ENCODE measurements at places on chromosomes 6 and 20. TPM values are rescaled to one million over a fixed set of nuclear protein-coding genes. Genes with fewer than 3 reads are reported as not detected.

- no peak for DNase-seq
Measured at GRCh38 chr20:33963751-33964150, 30.0 kb upstream of the RALY start.

Gene ADTRP
- 10.6 TPM for total RNA-seq

Gene SLC32A1
- total RNA-seq: not detected

DNA sequence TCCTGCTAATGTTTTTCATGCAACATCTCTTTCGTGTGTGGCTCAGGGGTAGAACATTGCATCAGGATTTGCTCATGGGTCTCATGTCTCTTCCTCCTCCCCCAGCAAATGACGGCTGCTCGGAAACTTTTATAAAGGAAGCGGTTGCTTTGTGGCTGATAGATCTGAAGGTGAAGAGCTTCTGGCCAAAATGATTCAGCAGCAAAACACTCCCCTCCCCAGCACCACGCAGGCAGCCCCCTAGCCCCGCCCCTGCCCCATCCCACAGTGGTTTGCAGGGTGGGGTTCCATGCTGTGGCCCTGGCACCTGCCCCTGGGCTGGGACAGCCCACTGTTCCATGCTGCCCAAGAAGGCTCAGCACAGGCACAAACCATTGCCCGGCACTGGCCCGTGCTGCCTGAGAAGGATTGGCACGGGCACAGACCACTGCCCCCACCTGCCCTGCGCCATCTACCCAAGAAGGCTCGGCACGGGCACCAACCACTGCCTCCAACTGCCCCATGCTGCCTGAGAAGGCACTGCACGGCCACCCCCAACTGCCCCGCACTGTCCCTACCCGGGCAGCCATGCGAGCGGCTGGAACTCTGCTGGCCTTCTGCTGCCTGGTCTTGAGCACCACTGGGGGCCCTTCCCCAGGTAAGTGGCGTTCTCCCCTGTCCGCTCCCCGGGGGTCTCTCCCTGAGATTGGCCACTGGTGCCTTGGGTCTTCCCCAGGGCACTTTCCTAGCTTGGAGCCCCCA lies at the start of gene CST7:
Gene CST7 (plus strand): TSS at position 331 of the 741 bp plus-strand sequence. CDS start 237 bp downstream, at position 568.
- peak; percentile 81 for DNase-seq
